Activated CD4-positive, CD25-positive, alpha-beta regulatory T cell treated with anti-CD3 and anti-CD28 coated beads, Interleukin-2, amount 50 U/mL, for 72 hours (primary cell): ENCODE measurements at places on chromosomes 5 and 9.

DNA sequence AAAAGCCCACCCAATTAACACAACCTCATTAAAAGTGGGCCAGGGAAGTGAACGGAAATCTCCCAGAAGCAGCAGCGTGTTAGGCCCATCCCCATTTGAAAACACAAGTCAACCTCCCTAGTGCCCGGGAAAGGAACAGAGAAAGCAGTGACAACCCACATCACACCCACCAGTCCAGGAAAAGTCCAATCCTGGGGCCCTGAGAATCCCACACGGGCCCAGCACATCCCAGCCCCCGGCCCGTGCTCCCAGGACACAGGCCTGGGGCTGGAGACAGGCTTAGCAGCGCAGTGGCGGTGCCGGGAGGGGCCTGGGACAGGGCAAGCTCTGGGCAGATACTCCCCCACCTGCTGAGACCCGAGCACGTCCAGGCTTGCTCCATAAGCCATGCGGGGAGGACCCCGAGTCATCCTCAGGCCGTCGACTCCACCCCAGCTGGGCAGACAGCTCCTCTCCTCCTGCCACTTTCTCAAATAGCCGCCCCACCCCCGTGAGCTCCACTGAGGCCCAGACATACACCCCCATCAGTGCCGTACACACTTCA, 101.0 kb downstream of the KCNT1 start:
- DNase-seq: no peak

GRCh38 chr9:120683150-120683549, 31.1 kb downstream of the MEGF9 start:
- DNase-seq: no peak

DNA sequence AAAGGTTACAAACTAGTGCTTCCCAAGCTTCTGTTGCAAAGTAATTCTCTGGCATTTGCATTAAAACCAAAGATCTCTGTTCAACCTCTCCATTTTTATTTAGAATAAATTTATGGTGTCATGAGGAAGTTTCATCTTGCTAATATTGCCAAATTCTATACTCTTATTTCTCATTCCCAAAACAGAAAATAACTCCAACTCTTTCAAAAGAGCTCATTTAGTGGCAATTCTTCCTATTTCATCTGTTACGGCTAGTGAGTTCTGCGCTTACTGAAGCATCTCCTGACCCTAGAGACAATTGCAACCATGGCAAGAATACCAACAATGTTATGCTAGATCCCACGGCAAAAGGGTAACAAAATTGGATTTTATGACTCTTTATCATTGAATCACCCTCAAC, 97.0 kb downstream of the HINT1 start:
- DNase-seq: no peak

GRCh38 chr9:16417161-16417560, 453.3 kb downstream of the BNC2 start:
- no peak for DNase-seq

DNA sequence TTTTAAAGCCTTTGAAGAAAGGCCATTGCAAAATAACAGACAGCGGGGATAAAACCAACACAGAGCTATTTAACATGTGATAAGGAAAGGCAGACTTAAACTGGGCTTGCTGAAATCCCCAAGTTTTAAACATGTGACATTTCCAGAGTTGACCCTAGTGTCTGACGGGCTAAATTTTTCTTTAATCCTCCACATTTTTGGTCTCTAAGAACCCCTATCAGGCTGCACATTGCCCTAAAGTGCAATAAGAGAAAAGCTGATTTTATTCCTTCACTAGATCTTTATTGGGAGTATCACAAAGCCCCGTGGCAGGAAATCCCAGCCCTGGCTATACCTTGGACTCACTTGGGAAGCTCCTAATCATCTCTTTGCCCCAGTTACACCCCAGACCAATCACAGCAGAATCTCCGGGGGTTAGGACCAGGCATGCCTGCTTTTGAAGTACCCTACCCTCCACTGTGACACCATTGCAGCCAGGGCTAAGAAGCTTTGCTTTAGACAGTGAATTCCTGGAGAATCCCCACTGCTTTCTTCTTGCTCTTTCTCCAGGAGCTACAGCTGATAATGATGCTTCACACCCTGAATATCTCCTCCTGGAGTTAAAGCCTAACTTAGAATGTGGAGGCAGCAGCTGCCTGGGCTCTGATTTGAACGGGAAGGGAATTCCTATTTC, 20.1 kb upstream of the COL15A1 start:
- DNase-seq: no peak

DNA sequence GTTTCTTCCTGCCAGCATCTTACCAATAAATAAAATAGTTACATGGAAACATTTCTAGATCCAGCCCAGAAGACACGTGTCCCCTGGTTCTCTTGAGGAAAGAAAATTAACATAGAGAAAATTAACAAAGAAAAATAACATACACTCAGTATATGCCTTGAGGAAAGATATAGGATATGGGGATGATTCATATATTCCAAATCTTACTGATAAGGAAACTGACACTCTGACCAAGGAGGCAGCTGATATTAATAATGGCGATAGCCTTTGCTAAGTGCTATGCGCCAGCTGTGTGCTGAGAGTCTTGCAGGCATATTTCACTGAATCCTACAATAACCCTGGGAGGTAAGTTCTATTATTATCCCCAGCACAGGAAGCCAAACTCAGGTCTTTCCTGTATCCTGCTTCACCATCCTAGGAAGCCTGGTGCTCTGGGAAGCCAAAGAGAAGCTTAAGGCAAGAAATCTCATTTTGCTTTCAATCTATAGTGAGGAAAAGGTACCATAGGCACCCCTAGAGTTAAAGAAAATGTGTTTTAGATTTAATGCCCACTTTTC, 302.7 kb upstream of the NREP start:
- DNase-seq: no peak

DNA sequence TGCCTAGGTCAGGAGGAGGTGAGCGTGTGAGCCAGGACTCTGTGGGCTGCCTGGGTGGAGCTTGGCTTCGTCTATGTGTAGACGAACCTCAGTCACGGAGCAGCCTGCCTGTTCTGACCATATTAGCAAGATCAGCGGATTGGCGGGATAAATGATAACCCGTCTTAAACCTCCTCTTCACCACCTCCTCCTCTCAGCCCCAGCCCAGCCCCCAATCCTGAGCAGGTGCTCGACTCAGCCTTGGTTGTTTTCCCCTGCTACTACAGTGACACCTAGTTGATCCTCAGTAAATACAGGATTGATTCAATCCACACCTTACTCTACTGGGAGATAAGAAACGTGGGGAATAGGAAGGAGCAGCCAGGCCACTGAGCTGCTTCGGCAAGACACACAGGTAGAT, 286.1 kb downstream of the IRX2 start:
- no peak for DNase-seq
